ENCODE measurements at places on chromosomes 7 and 10.

DNA sequence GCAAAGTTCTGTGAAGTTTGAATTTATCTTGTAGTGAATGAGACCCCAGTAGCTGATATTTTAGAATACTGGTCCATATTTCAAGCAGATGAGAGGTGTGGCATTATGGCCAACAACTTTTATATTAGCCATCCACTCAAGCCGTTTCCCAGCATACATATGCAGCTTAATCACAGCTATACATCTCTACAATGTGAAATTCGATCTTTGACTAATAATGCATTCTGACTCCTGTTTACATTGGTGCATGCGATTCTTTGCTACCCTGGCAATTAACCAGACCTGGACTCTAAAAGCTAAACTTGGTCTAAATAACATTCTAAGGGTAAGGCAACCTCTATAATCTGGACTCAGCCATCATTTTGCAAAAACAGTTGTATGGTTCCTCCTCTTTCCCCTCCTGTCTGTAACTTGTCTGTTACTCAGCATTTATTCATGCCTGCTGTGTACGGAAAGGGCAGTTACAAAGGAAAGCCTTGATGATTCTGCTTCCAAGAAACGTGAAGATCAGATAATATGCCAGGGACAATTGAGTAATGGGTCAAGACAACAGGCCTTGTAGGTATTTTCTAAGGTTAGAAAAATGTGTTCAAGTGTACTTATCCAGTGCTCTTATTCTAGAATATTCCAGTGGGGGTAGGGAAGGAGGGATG, 50.6 kb downstream of the PNLIPRP2 start:
- no peak for DNase-seq

DNA sequence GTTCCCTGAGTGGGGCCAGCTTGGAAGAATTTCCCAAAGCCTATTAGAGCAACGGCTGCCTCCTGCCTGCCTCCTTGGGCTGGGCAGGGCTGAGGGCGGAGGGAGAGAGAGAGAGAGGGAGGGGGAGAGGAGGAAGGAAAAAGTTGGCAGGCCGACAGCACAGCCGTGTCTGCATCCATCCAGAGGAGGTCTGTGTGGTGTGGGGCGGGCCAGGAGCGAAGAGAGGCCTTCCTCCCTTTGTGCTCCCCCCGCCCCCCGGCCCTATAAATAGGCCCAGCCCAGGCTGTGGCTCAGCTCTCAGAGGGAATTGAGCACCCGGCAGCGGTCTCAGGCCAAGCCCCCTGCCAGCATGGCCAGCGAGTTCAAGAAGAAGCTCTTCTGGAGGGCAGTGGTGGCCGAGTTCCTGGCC, at the start of gene AQP1:
AQP1 (plus strand) TSS at position 293 of the 409 bp plus-strand sequence; CDS start at position 350, 57 bp downstream.
- DNase-seq = no peak

DNA sequence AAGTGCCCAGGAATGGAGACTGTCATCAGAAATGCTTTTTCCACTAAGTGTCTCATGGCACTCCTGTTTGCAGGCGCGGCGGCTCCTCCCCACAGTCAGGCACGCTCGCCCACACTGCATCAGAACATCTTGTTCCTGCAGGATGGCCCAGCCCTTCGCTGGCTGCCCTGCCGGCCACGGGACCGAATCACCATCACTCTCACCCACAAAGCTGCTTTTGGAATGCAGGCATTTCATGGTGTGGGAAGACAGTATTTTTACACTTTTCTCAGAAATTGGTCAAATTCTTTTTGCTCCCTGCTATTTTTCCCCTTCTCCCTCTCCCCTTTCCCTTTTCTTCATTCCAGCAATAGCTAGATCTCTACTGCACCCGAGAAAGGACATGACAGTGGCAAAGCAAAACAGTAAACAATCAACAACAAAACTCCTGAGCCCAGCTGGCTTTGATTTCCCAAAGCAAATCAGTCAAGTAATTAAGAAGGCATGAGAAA, 176.1 kb upstream of the TNS3 start:
- DNase-seq = no peak

GRCh38 chr10:126685756-126686155, 15.3 kb upstream of the C10orf90 start:
- DNase-seq = no peak

DNA sequence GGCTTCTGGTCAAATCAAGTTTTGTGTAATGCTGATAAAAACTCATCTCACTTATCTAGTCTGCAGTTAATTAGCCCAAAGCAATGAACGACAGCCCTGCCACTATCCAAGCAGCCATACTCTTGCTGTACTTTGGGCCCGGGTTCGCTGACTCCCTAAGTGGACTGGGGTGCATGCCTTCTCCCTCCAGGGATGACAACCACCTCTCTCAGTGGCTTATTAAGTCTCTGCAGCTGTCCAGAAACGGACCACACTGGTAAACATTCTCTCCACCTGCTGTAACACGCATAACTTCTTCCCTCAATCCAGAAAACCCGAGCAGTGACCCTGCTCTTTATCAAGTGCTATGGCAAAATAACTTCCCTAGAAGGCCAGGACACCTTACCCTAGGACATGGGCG, 3.9 kb downstream of the FBXW4 start:
- DNase-seq = no peak

DNA sequence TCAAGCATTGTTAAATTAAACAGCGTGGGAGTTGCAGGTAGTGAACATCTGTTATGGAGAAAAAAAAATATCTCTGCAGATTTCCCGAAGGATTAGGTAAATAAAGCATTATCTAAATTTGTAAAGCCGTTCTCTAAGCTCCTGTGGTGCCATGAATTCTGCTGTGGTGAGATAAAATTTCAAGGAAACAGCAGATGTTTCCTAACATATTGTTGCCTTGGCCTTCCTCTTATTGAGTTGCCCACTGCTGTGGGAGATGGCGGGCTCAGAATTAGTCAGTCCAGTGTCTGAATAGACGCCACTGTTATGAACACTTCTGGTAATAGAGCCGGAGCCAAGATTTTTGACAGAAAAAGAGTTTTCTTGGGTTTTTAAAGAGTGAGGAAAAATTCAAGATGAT, 82.6 kb upstream of the ELMO1 start:
- DNase-seq = no peak

DNA sequence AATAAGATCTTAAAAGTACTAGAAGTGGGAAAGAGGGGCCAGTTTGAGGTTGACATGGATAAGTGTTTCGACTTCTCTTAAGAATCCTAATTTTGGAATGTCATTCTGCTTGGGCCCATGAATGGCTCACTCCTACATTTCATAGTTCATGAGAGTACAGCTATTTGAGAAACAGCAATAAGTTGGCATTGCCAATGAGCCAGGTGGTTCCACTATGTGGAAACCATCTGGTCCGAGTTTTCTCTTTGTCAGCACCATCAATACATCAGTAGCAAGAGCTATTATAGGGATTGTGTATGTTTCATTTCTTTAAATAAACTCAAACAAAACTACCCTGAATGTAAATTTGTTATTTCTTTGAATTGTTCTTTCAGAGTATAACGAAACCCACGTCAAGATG, 78.1 kb upstream of the NEBL start:
- no peak for DNase-seq

DNA sequence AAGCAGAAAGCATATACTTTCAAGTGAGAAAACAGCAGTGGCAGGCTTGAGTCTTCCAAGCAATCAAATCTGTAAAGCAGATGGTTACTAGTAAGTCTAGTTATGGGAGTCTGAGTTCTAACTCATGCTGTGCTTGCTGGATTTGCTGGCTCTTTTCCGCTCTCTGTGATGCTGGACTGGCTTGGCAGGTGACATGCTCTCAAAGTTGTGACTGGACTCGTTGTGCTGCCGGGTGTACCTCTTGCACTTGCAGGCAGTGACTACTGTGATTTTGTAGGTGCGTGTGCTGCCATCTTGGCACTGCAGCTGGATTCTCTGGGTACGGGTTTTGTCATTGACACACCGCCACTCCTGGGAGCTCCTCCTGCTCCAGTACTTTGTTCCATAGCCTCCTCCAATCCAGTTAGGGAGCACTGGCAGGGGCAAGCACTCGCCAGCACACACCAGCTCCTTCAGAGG, 3.1 kb downstream of the SOSTDC1 start:
- no peak for DNase-seq

DNA sequence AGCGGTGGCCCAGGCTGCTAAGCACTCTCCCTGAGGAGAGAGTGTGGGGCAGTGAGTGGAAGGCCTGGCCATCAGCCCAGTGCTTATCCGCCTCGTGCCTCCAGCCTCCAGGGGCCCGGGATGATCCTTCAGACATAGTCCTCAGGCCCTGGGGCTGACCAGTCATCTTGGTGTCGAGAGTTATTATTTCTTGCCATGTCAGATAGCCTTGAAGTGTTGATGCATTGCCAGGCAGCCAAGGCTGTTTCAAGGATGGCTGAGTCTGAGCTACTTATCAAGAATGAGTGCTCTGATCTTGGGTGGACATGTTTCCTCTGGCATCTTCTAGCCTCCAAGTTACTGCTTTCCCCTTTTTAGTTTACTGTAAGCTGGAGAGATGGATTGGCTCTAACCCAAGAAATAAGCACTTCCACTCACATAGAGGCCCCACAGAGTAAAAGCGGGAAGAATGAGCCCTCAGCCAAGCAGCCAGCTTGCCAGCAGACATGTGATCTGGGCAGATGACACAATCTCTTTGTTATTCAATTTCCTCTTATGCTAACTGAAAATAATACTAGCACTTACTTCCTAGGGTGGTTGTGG, 136.5 kb upstream of the NAMPT start:
- peak; percentile 13 for DNase-seq

GRCh38 chr10:98929709-98930108, 305.9 kb downstream of the HPSE2 start:
- DNase-seq = no peak

GRCh38 chr7:113752289-113752688, 166.5 kb downstream of the PPP1R3A start:
- no peak for DNase-seq

GRCh38 chr7:123746931-123747488, 1.8 kb downstream of the WASL start:
- no peak for DNase-seq

GRCh38 chr10:4494551-4494950, 331.5 kb upstream of the AKR1E2 start:
- no peak for DNase-seq

DNA sequence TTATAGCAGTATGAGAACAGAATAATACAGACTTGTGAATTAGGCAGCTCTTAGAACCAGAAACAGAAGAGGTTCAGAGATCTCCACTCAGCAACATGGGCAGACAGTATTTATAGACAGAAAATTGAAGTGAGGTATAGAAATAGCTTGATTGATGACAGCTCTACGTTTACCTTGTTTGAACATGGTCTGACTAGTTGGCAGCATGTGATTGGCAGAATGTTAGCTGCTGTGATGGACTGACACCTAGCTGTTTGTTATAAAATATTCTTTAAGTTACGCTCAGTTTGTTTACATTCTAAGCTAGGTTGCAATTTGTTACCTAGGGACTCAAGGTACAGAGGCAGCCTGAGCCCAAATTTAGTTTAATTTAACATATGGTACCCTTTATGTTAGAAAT, 73.7 kb upstream of the TMEM229A start:
- no peak for DNase-seq

GRCh38 chr7:73356159-73356558, 28.2 kb downstream of the FKBP6 start:
- no peak for DNase-seq

GRCh38 chr7:40393660-40394059, 258.9 kb downstream of the SUGCT start:
- DNase-seq = no peak

DNA sequence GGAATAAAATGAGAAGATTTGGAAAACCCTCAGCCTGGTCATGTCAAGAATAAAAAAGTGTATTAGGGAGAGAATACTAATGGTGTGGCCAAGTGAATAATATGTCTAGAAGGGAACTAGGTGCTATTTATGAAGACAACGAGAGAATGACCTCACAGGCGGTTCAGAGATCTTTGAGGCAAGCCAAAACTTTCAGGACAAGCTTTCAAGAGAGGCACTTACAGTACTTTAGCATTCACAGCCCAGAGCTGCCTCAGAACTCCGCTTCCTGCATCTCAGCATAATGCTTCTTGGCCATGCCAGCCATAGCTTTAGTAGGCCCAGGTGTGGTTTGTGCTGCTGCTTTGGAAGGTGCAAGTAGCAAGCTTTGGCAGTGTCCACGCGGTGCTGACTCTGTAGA, 37.2 kb upstream of the CCDC7 start:
- DNase-seq = no peak

- no peak for DNase-seq
Measured at GRCh38 chr7:28725045-28725642, 233.0 kb downstream of the TRIL start.

All from stimulated activated naive CD4-positive, alpha-beta T cell treated with Interleukin-2 at 50 U/mL for 16 hours (primary cell).